ENCODE measurements at places on chromosomes 11 and 22.

DNA sequence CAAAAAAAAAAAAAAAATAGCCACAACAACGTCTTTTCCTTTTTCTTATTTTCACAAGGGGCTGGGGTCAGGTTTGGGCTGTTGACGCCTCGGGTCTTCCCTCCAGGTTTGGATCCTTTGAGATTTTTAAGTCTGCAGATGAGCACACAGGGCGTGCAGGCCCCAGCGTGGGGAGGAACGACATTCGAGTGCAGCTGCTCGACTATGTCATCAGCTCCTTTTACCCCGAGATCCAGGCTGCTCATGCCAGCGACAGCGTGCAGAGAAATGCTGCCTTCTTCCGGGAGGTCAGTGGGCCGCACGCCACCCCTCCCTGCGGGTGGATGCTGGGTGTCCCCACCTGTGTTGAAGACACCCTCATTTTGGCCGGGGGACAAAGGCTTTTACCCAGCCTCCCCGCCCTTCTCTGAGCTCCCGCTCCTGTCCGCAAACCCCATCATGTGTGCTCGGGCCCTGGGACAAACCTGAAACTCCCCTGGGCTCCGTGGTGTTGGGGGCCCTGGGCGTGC is 7.7 kb downstream of the SELENOO start:
- DNase-seq: no peak

DNA sequence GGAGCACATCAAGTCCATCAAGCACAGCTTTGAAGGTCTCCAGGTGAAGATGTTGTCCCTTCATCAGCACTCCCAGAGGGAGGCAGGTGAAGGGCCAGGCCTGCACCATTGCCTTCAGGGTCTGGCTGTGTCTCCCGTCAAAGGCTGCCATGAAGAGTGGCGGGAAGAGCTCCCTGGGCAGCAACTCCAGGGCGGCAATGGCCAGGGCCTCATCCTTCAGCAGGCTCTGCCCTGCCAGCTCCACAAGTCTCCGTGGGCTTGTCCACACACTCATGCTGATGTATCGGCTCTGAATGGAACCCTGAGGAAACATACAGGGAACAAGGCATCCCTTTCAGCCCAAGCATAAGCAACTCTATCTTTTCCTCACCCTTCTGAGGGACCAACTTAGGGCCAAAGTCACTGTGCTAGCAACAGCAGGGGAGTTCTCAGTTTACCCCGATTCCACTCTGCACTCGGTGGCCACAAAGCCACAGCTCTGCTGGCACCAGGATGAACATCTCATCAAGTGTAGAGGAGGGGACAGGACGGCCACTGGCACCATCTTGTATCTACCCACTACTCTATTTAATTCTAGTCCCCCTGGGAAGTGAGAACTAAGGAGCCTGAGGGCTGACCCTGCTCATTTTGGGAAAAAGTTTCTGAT is 8.2 kb downstream of the PRAME start:
- DNase-seq: no peak

DNA sequence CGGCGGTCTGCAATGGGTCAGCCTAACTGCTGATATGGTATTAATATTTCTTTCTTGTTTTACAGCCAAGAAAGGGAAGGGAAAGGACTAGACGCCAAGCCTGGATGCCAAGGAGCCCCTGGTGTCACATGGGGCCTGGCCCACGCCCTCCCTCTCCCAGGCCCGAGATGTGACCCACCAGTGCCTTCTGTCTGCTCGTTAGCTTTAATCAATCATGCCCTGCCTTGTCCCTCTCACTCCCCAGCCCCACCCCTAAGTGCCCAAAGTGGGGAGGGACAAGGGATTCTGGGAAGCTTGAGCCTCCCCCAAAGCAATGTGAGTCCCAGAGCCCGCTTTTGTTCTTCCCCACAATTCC is 1.9 kb downstream of the MDK start:
- DNase-seq: no peak

DNA sequence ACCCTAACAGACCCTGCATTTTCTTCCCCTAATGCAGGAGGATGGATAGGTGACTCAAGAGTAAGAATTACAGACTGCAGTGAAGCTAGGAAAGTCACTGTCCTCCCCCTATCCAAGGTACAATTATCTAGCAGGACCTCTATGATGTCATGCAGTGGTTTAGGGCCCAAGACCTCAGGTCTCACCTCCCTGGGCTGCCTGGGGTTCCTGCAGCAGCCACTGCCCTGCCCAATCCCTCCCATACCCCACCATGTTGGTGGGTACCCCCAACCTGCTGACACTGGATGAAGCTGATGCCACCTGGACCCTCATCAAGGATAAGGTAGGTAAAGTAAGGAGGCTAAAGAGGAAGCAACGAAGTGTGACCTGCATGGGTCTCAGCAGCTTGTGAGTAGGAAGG is at the start of gene C11orf42:
Gene C11orf42, plus strand, starts transcription at position 192 of the 400 bp plus-strand sequence. Its CDS starts 59 bp downstream, at position 251.
- no peak for DNase-seq

DNA sequence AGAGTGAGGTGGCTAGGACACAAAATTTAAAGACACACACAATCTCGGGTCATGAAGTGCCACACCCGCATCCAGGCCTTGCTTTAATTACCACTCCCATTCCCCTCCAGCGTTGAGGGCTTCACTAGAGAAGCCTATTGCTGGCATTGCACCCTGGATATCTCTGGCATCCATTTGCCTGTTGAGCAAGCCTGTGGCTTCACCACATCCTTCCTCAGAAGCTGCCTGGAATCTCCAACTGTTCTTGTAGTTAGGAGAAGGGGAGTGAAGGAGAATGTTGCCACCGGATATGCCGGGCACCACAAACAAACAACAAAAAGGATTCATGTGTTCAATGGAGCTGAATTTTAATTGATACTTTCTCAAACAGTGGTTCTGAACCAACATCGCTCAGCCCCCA is 34.4 kb upstream of the RCN1 start:
- peak; percentile 92 for DNase-seq

DNA sequence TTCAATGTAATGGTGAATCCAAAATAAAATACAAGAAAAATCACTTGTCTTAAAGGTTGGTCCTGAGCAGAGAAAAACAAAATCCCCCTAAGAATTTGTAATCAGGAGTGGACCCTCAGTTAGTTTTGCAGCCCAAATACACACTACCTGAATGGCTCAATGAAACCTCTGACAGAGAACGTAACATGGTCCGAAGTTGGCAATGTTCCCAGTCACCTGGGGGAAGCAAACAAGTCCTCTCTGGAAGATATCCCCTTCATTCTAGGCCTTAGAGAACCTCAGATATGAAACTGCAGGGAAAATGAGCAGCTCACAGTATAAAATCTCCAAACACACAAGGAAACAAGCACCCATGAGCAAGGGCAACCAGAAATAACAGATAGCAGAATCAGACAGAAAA is 58.2 kb downstream of the MORC2 start:
- no peak for DNase-seq

GRCh38 chr11:1892558-1892957 is 863 bp upstream of the PRR33 start:
- no peak for DNase-seq

DNA sequence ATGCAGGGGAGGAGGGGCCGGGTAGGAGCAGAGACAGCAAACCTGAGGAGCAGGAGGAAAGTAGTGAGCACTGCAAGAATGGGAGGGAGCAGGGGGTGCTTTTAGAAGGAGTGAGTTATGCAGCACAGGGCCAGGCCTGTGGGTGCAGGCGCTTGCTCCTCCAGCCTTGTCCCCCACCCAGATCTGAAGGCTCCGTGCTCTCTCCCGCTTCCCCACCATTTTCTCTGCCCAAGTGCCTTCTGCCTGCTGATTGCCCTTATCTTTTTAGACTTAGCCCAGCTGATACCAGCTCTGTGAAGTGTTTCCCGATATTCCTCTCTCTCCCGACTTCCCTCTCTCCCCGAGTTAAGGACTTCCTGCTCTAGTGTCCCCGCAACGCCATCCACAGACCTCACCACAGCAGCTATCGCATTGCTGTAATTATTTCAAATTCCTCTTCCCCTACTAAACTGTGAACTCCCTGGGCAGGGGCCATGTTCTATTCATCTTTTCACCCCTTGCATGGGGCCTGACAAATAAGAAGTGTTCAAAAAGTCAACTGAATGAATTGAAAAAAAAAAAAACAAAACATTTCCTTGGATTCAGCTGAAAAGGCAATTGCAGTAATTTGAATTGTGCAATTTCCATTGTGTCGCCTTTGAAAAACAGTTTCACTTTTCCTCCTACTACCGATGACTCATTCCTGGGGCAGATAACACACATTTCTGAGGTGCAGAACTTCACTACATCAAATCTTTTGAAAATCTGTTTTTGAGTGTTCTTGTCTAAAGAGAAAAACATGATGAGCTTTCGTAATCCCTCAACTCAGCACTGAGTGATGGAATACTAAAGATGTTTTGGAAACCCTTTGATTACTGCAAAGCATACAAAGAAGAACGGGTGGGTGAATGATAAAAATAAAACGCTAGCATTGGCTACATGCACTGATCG is 69.7 kb upstream of the BMAL1 start:
- peak; percentile 72 for DNase-seq

DNA sequence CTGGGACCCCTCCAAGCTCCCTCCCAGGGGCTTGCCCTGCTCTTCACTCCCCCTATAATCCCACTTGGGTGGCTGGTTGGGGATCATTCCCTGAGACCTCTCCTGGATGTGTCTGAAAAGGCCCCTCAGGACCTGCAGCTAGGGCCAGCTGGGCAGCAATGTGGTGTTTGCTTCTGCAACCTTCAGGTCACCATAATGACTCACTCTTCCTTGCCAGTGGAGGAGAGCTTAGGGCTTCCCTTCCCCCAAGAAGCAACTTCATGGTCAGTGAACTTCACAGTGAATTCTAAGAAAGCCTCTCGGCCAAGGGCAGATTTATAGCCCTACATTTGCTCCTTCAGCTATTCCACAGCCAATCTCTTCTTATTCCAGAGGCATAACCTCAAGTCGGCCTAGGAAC is 45.1 kb upstream of the TSPAN18 start:
- DNase-seq: peak; percentile 65

DNA sequence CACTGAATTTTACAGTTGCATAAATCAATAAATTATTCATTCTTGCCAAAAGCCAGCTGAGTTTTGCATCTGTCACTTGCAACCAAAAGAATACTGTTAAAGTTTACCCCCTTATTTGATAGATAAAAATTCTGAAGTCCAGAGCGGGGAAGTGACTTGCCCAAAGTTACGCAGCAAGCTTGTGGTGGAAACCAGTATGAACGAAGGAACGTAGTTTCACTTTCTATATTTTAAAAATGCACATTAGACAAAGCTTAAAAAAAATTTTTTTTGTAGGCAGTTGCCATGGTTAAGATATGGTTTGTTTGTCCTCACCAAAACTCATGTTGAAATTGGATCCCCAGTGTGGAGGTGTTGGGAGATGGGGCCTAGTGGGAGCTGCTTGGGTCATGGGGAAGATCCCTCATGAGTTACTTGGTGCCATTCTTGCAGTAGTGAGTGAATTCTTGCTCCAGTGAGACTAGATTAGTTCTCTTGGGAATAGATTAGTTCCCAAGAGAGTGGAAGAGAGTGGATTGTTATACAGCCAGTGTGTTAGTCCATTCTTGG is 46.3 kb upstream of the SEZ6L start:
- DNase-seq: no peak

DNA sequence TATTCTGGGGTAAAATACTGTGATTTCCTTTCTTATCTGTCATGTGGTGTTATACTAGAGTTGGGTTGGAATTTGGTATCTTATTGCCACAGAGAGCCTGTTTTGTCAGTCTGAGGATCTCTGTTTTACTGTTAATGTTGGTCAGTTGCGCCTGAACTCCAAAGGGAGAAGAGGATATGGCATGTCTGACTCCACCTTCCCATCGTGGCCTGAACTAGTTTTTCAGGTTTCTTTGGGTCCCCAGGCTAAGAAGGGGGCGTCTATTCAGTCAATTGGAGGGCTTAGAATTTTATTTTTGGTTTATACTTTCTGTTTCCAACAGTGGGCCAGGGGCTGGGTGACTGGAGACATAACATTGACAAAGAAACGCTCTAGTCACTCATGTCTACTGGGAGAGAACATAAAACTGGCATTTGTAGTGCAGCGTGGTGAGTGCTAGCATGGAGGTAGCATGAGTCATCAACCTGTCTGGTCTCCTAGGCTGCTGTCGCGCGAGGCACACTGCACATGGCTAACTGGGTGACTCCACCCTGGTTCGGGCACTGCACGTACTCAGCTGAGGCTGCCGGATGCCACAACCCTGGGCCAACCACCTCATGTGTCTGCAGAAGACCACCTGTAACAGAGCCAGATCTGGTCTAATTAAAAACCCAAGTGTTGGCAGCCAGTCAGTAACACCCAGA is 120.1 kb upstream of the OR9Q1 start:
- DNase-seq: no peak

- DNase-seq: no peak
These were observed 59.7 kb upstream of the CHST1 start for GRCh38 chr11:45725121-45725520.

DNA sequence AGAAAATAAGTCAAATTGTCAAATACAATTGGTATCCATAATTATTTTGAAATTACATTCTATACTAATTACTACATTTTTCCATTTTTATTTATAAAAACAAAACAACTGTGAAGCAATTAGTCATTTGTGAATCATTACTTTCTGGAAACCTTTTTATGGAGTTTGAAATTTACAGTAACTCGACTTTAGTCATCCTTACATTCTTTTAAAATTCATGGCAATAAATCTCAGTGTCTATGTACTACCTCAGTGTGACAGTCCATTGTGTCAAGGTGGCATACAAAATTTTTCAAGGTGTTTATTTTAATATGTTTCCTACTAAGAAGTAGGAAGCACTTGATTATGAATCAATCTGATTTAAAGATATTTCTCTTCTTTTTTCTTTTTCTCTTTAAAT is 1949.4 kb upstream of the RAG2 start:
- no peak for DNase-seq

DNA sequence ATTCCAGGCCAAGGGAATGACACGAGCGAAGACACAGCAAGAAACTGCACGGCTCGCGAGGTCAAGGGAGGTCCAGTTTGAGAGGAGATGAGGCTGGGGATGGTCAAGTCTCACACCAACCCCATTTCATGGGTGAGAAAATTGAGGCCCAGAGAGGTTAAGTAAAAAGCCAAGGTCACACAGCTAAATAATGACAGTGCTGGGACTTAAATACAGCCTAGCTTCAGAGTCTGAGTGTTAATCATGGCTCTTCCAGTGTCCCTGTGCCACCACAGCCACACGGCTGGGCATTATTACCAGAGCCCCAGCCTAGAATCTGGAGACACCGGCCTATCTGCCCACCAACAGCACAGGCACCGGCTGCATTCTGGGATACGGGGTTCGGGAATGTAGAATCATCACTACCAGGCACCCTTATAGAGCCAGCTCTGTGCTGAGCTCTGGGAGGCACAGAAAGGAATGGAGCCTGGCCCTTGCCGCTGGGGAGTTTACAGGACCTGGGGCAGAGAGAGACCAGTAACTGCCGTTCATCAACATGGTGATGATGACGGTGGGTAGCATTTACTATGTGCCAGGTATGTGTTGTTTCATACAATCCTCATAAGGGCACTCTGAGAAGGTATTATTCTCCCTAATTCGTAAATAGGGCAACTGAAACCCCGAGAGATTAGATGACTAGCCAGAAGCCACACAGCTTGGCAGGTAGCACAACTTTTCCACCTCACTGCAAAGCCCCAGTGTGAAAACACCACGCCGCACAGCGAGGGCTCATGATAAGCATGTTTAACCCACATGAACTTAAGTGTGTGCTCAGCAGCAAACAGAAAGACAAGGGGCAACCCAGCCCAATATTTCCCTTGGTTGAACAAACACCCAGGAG is 51.8 kb downstream of the CD6 start:
- DNase-seq: no peak

GRCh38 chr11:1149545-1149944 is 8.2 kb upstream of the MUC5AC start:
- no peak for DNase-seq
